ENCODE measurements at places on chromosomes 5 and 9. TPM values are rescaled to one million over a fixed set of nuclear protein-coding genes. Genes with fewer than 3 reads are reported as not detected.

CDK9 gene
- 51.5 TPM for total RNA-seq

MAMDC2 gene
- total RNA-seq, result 2.8 TPM

PPP2R2B gene
- total RNA-seq, result 1.6 TPM

HAVCR1 gene
- not detected for total RNA-seq

SCGB3A2 gene
- total RNA-seq, result not detected

ANXA1 gene
- 1,627 TPM for total RNA-seq

PRUNE2 gene
- total RNA-seq, result 122 TPM

BTNL9 gene
- not detected for total RNA-seq

PCDHB15 gene
- not detected for total RNA-seq

TMEM215 gene
- total RNA-seq, result not detected

- peak; percentile 19 for DNase-seq
These were observed 128.3 kb downstream of the TLE1 start for GRCh38 chr9:81560851-81561732.

DNA sequence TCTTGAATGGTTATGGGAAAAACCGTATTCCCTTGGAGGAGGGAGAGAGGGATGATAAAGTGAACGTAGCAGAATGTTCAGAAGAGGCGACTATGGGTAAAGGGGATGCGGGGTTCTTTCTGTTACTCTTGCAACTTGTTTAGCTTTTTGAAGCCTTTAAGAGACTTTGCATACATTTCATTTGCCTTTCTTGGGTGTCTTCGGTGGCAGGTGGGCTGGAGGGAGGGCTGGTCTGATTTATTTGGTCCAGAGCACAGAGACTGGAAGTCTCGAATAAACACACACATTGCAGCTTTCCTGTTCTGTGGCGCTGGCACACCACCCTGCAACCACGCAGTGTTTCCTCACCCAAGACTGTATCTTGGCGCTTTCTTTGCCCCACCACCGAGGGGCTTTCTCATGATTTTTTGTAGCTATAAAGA is 23.2 kb downstream of the TTF1 start:
- no peak for DNase-seq

GRCh38 chr5:154568589-154568988 is 90.6 kb upstream of the HAND1 start:
- DNase-seq, result no peak

DNA sequence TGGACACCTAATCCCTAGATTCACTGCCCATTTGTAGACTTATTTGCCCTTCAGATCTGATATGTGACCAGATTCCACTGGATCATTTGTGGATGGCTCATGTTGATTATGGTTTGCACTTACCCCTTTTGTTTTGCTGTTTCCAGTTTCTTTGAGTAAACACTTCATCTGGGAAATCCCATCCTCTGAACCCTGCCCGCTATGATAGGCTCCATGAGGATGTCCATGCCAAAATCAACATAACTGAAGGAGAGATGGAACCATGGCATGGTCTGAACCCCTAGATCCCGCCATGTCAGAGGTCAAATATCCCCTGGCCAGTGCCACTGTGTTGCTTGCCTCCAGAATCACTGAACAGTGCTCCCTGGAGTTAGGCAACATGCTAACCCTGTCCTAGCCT is 11.7 kb upstream of the FEM1C start:
- no peak for DNase-seq

DNA sequence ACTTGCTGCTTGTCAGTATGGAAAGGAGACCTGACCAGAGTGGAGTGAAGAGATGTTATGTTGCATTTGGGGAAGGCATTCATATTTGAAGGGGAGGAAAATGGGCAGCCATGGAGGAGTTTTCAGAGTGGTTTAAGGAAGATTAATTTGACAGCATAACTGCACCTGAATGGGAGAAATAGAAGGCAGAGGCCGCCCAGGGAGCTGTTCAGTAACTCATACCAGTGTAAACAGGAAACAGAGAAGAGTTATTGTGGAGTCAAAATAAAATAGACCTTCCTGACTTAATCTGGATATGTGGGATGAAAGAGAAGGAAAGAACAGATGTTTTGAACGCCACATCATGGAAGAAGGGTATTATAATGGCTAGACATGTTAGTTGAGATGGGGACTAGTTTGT is 13.4 kb downstream of the SLC44A1 start:
- no peak for DNase-seq

DNA sequence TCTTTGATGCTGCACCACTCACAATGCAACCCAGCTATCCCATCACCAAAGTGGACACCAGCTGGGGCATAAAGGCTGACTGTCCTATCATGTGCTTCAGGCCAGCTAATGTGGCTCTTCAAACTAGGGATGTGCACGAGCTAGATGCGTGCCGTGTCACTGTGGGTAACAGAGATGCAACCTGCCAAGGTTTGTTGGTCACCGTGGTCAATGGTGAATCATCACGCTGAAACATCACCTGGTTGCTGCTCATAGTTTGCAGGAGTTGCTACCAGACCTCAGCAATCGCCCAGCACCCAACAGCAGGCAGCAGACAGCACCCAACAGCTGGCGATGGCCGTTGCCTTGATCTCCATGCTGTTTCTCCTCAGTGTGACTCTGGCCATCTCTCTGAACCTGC is 2.1 kb upstream of the PCDHGA1 start:
- no peak for DNase-seq

DNA sequence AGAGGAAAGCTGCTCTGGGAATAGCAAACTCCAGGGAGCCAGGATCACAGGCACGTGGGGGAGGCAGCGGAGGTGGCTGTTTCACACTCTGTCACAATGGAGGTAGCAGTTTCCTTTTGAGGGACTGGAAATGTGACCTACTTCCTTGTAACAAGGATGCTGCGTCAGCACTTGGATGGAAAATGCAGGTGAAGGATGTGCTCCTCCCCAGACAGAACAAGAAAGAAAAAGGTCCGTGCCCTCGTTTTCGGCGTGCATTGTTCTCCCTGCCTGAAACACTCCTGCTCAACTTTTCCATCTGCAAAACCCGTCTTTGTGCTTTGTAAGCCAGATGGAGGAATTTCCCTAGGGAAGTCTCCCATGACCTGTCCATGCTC is 55.1 kb upstream of the SH3PXD2B start:
- DNase-seq, result no peak

DNA sequence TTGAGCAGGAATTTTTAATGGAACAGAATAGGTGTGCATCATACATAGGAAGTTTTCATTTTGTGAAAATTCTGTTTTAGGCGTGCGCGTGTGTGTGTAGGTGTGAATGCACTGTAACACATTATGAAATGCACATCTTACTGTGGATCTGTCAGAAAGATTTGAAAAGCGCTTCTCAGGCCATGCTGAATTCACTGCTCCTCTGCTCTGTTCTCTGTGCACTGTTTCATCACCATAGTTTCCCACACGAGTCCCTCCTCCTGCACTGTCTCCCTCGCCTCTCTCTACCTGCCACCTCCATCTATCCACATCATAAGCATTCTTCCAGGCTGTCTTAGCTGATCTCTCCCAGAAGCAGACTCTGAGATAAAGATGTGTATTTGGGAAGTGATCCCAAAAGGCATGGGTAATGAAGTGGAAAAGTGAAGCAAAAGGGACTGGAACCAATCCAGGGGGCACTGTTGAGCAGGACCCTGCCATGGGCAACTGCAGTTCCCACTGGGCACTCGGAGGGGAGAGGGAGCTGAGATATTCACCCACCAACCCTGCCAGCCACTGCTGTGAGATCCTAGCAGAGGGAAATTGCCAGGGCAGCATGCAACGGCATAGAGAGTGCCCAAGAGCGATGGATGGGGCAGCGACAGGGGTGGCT is 65.9 kb downstream of the GABBR2 start:
- DNase-seq, result peak; percentile 16

- no peak for DNase-seq
These were observed 2.1 kb downstream of the GPR150 start for GRCh38 chr5:95621839-95622629.

DNA sequence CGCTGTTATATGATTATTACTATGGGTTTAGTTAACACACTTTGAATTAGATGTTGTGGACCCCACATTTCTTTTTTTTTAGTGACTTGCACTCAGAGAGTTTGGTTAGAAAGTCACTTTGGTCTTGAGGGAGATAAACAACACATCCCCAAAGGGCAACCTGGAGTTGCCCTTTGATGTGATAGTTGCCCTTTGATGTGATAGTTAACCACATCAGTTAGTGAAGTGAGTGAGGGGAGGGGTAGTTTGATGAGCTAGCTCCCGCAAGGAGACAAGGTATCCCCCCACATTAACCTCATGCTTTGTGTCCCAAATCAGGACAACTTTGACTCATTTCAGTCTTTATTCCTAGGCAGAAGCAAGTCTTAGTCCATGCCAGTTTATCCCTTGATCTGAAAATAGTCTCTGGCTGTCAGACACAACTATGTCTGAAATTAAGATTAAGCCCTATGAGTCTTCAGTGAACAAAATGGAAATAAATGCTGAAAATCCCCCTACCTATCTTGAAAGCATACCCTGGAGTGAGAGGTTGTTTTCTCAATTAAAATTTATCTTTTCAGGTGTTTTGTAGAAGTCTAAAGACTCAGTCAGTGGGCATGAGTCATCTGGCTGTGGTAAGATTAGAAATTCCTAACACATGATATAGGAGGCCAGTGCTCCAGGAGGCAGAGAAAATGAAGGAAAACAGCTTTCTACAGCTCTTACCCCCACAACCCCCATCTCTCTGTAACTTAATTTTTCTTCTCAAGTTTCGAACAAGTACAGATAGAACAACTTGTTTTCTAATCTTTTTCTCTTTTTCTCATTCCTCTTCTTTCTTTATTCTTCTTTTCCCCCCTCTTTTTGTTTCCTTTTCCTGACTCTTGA is 208.9 kb upstream of the DMRTA1 start:
- DNase-seq, result peak; percentile 87

- DNase-seq, result peak; percentile 96
These were observed 3.6 kb downstream of the TMC1 start for GRCh38 chr9:72524820-72525540.

DNA sequence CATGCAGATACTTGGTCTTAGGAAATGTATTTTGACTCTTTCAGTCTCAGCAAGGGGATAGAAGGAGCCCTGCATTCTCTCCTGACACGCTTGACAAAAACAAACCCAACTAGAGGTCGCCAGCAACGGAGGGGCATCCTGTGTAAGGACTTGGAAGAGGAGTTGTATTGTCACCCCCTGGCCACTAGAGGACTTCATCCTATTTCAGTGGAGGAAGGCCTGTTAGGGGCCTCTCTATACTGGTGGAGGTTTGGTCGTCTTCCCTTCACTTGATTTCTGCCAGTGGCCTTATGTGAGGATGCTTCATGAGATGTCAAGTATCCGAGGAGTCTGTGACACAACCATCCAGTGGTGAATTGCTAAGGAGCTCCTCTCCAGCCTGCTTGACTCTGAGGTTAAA is 122.8 kb upstream of the STC2 start:
- no peak for DNase-seq

- no peak for DNase-seq
These were observed 247.1 kb upstream of the CCNG1 start for GRCh38 chr5:163190283-163190682.

- no peak for DNase-seq
These were observed 44.2 kb downstream of the TLE4 start for GRCh38 chr9:79616013-79616412.

- peak; percentile 80 for DNase-seq
These were observed 11.0 kb downstream of the SPINK14 start for GRCh38 chr5:148179234-148179824.

Data from fibroblast of the aortic adventitia (primary cell).